Stimulated activated CD8-positive, alpha-beta memory T cell treated with anti-CD3 and anti-CD28 coated beads, Interleukin-15, amount 100 ng/mL, for 1 hour (primary cell): ENCODE measurements at places on chromosomes 6 and 20.

GRCh38 chr6:144134176-144134575 is 16.1 kb upstream of the STX11 start:
- no peak for DNase-seq

DNA sequence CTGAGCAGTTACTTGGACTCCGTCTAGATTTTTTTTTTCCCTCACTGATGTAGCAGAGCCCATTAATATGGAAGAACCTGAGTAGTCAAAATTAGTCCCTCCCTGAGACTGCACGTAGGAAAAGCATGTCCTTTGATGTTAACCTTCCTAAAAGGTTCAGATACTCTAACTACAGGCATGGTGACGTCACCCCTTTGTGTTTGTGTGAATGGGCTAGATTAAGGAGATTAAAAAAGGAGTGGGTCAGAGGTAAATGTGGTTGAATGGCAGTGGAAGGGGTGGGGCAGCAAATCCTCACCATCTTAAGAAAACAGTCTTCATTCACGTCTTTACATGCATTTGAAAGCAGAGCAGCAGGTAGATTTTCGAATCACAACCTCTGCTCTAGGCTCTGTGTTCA is 521.1 kb downstream of the TFAP2B start:
- DNase-seq, result no peak

GRCh38 chr20:33408716-33409654 is 7.7 kb upstream of the CDK5RAP1 start:
- DNase-seq, result no peak

DNA sequence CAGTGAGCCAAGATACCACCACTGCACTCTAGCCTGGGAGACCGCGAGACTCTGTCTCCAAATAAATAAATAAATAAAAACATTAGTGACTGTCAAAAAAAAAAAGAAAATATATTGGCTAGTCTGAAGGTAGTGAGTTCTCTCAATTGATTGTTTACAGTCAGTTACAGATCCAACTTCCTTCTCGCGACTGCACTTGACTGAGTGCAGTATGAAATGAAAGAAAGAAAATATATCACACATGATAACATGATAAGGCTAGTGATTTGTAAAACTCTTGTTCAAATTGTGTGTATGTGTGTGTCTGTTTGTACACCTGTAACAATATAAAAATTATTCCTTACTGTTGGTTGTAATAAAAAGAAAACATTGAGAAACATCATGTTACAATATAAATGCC is 7.9 kb downstream of the R3HDML start:
- DNase-seq, result no peak

DNA sequence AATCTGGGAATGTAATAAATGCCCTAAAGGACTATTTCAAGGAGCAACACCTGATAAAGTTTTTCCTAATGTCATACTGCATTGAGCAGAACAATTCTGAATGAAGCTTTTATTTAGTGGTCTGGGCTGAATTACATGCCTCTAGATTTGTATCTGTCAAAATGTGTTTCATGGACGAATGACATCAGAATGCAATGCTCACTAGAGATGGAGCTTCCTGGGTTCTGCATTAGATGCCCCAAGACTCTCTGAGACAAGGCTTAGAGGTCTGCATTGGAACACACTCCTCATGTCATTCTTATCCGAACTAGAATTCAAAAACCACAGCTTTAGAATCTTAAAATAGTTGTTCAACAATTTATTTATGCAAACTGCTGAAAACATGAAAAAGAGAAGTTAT is 62.0 kb downstream of the SYNE1 start:
- DNase-seq, result no peak

- DNase-seq, result no peak
Measured at GRCh38 chr6:138500045-138500665, 861 bp upstream of the NHSL1 start.

GRCh38 chr6:143745166-143746133 is 67.7 kb downstream of the PHACTR2 start:
- no peak for DNase-seq

DNA sequence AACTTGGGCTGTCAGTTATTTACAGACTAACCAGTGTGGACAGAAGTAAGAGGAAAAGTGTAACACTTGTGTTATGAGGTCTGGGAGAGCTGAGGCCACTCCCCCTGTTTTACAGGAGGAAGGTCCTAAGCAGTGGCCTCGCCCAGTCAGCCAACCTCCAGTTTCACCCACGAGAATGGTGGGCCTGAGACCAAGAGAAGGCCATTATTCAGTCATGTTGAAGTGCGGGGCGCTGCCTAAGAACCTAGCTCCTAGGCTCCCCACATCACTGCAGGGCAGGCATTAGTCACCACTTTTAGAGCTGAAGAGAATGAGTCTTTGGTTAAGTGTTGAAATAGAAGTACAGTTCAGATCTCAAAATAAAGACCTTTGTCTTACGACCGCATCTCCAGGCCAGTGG is 27.9 kb downstream of the CDYL start:
- no peak for DNase-seq

DNA sequence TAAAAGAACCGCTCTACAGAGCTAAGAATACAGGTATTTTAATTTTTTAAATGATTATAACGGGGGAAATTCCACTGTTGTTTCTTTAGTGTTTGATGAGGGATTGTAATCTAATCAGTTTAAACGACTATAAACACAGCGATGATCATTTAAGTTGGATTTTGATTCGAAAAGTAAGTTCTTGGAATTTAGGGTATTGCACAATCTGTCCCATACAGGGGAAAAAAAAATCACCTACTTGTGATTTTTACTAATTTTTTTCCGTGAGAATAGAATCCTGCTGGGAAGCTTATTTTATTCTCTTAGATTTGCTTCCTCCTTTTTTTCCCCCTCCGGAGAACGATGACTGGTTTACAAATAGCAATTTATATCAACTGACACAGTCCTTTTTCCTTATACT is 108.0 kb downstream of the LAMA2 start:
- DNase-seq, result no peak

- no peak for DNase-seq
Measured at GRCh38 chr6:142294679-142295078, 7.1 kb upstream of the ADGRG6 start.

DNA sequence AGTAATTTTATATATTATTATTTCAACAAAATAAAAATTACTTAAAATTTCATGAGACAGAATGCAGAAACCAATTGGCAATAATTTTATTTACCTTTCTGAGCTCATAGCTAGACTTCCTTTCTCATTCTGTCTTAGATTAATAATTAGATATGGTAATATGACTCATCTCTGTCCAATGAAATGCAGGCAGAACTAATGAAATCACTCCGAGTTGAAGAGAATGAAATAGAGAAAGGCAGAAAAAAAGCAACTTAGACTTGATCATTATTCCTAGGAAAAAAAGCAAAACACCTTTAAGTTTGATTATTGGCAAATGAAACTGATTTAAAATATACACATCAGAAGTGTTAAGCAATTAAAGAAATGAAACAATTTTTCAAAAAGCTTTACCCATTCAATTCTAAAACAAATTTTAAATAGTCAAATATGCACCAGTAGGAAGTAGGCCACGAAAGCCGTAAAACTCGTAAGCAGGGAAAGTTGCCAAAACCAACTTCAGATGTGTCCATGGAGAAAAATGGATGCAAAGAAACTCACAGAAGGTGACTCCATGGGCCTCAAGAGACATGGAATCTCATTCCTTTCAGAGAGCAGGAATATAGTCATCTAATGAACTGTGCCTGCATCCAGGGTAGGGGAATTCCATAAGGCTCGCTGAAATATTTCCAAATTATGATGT is 293.8 kb upstream of the RGS17 start:
- no peak for DNase-seq

GRCh38 chr6:26122402-26122792 is 35.2 kb downstream of the HFE start:
- no peak for DNase-seq

- DNase-seq, result no peak
Measured at GRCh38 chr6:150254770-150255169, 111.9 kb downstream of the PPP1R14C start.

DNA sequence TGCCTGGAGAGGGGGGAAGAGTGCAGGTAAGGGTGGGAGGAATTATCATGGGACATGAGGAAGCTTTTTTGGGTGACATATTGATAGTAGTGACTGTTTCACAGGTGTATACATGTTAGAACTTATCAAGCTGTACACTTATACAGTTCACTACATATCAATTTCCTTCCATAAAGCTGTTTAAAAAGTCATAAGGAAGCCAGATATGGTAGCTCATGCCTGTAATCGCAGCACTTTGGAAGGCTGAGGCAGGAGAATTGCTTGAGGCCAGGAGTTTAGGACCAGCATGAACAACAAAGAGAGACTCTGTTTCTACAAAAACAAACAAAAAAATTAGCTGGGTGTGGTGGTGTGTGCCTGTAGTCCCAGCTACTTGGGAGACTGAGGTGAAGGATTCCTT is 21.7 kb downstream of the ZSCAN12 start:
- DNase-seq, result no peak

DNA sequence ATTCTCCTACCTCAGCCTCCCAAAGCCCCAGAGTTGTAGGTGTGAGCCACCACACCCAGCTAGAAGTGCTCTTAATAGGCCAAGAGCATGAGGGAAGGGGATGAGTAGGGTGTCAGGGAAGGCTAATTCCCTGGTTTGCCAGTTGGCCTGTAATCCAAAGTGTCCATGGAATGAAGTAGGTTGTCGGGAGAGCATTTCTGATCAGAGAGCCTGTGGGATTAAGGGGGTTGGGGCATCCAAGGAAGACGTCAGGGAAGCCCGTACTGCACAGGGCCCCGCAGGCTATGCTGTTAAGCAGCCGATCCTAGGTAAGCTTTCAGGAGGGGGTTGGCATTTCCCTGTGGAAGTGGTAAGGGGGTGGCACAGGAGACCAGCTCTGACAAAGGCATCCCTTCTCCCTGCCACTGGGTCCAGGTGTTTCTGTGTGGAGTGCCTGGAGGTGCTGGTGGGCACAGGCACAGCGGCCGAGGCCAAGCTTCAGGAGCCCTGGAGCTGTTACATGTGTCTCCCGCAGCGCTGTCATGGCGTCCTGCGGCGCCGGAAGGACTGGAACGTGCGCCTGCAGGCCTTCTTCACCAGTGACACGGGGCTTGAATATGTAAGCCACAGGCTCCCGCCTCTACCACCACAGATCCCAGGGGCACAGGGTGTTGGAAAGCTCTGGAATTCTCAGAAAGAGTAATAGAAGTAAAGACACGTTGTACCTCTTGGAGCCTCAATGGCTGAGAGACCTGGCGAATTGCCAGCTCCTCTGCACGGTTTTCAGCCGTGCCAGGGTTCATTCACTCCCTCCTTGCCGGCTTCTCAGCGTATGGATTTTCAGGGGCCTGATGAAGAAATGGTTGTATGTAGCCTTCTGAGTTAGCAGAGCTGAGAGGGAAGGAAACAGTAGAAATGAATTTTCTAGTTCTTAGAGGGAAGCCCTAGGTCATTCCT is 21.4 kb upstream of the MAPRE1 start:
- DNase-seq, result no peak

GRCh38 chr20:55153001-55153645 is 677.7 kb downstream of the DOK5 start:
- no peak for DNase-seq

DNA sequence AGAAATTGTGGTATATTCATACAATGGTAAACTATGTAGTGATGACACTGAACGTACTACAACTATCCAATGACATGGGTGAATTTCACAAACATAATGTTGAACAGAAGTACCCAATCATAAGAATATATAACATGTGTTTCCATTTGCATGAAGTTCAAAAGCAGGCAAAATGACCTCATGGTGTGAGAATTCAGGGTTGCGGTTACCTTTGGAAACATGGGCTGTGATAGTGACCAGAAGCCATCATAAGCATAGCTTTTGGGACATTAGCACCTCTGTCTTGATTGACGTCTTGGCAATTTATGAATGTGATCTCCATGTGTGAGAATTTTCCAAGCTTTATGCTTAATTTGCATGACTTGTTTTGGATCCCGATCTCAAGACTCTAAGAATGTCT is 500.1 kb upstream of the JAG1 start:
- no peak for DNase-seq

GRCh38 chr6:106772270-106773142 is 143.1 kb downstream of the QRSL1 start:
- no peak for DNase-seq

DNA sequence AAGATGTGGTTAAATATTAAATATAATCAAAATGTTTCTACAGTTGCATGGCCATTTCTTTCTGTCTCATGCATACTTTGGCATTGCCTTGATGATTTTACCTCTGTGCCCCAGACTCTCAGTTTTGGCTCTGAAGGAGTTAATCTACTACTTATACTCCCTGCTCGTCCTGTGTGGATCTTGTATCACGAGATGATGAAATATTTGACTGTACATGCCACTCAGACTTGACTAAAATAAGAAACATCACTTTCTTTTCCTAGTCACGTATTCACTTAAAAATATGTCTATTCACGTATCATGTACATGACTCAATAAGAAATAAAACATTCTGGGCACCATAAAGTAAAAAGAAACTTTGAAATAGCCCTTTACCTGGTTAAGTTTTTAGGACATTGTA is 397.7 kb downstream of the RFPL4B start:
- DNase-seq, result no peak

GRCh38 chr6:138455746-138456400 is 43.4 kb downstream of the NHSL1 start:
- no peak for DNase-seq

DNA sequence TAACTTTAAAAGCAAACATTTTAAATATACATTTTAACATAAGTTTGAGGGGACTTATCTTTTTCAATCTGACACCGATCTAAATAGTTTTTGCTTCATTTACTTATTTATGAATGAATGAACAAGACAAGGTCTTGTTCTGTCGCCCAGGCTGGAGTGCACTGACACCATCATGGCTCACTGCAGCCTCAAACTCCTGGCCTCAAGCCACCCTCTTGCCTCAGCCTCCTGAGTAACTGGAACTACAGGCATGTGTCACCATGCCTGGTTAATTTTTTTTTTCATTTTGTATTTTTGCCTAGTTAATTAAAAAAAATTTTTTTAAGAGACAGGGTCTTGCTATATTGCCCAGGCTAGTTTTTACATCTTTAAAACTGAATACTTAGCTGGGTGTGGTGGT is 25.4 kb downstream of the FBXO9 start:
- no peak for DNase-seq

GRCh38 chr6:6588924-6589709 is 597 bp downstream of the LY86 start:
- no peak for DNase-seq

DNA sequence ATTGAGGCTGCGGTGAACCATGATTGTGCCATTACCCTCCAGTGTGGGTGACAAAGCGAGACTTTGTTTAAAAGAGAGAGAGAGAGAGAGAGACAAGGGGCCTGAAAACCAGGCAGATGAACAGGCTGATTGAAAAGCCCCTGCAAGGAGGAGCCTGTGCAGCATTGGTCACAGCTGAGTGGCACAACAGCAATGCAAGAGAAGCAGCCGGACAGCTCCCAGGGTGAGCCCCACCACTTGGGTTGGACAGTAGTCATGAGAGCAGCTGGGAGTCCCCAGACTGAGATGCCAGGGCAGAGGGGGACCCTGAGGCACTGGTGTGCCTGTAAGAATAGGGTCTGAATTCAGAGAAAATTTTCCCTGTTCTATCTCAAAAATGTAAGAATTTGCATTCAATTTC is 10.2 kb downstream of the DNPH1 start:
- no peak for DNase-seq

GRCh38 chr6:113953346-113953745 is 17.6 kb downstream of the HDAC2 start:
- no peak for DNase-seq

- no peak for DNase-seq
Measured at GRCh38 chr20:64222291-64222735, 33.2 kb upstream of the PCMTD2 start.
